ENCODE measurements at places on chromosomes 7 and 10.
A peak's percentile ranks its signal among the peaks of the same experiment; 100 is the strongest.

GRCh38 chr7:140674356-140674800 lies 1.6 kb downstream of the ADCK2 start:
- DNase-seq, result peak; percentile 38

DNA sequence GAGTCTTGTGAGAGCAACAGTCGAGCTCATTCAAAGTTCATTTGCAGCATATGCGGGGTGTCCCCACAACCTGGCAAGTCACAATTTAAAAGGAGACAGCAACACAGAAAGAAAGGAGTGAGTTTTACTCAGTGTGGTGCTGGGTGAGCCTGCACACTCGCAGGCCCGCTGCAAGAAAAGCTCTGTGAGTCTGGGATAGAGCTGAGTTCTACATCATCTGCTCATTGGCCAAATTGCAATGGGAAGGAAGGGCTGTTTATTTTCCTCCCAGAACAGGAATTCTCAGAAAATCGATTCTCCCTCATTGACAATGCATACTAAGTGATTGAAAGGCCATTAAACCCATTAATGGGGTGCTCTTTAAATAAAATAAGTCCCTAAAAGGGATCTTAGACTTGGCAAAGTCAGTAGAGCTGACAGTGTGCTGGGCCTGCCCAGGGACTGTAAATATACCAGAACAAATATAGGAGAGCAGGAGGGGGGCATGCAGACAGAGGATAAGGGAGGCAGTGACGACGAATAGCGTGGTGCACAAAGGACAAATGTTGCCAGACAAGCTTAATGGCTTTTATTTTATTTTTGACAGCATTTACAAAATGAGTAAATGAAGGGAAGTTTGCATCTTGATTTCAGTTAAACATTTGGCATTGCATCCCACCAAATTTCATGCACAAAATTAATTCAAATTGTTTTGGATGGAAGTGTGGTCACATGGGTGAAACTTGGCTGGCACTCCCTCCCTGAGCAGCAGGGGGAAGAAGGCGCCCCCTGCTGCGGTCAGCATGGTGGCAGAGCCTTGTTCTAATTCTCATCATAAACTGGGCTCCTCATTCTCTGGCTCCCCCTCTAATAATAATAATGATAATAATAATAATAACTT lies 215.7 kb downstream of the SNX10 start:
- DNase-seq, result no peak

- DNase-seq, result no peak
Measured at GRCh38 chr7:70545214-70545613, 586.7 kb upstream of the GALNT17 start.

- no peak for DNase-seq
Measured at GRCh38 chr7:155263051-155263450, 34.6 kb upstream of the INSIG1 start.

DNA sequence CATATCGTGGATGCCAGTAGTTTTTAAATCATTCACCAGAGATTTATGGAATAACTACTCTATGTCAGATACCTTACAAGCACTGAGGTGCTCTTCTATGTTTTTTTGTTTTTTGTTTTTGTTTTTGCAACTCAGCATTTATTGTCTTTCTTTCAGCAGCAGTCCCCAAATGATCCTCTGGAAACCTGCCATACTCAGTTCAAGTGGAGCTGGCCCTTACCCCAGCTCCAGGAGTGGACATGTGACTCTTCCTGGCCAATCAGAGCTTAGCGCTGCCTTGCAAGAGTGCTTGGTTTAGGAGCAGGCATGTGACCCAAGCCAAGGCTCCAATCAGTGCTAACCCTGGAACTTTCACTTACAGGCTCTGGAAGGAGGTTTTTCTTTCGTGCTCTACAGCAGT lies 356.6 kb upstream of the ZMIZ1 start:
- DNase-seq, result no peak

- DNase-seq, result no peak
Measured at GRCh38 chr10:30550967-30551815, 78.4 kb downstream of the LYZL2 start.

- DNase-seq, result peak; percentile 16
Measured at GRCh38 chr10:43251419-43252165, 15.3 kb downstream of the RASGEF1A start.

All from ovary (tissue), 10 donors.